GM13976 (cell line): ENCODE measurements at places on chromosomes 1 and 21.
A peak's percentile ranks its signal among the peaks of the same experiment; 100 is the strongest.

DNA sequence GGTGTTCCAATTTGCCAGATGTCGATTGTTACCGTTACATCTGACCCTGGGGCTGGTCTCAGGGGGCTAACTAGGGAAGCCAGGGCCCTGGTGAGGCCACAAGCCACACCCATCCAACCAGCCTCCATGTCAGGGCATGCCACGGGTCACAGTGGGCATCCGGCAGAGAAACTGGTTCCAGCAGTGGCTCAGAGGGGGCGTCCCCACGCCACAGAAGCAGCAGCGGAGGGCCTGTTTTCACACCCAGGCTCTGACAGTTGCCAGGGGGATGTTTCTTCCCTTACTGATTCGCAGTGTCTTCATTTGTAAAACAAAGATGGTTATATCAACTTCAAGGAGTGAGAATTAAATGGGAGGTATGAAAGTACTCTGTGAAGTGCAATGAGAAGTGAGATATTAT is 75.0 kb upstream of the COX20 start:
- DNase-seq, result no peak

DNA sequence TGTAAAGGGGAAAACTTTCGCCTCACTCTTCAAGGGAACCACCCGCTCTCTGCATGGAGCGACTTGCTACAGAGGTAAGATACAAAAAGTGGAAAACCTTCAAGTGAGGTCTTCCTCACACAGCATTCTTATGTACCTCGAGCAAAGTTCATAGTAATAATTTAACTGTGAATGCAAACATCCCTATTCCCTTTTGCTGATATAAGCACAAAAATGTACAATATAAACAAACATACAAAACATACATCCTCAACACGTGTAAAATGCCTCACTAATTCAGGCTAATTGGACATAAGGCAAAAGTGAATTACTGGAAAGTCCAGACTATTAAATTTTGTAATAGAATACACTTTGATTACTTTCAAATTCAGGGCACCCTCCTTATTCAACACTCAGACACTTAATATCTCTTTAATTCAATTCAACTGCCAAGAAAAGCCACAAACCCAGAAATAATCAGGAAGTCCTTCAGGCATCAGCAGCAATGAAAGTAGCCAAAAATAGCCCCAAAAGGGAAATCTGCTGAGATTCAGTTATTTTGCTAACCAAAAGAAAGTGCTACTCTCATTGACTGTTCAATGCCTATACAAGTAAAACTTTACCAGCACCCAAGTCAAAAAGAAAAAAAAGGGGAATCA is 15.2 kb upstream of the LMX1A start:
- DNase-seq, result no peak

GRCh38 chr1:45065083-45065482 is 53.0 kb downstream of the UROD start:
- no peak for DNase-seq

DNA sequence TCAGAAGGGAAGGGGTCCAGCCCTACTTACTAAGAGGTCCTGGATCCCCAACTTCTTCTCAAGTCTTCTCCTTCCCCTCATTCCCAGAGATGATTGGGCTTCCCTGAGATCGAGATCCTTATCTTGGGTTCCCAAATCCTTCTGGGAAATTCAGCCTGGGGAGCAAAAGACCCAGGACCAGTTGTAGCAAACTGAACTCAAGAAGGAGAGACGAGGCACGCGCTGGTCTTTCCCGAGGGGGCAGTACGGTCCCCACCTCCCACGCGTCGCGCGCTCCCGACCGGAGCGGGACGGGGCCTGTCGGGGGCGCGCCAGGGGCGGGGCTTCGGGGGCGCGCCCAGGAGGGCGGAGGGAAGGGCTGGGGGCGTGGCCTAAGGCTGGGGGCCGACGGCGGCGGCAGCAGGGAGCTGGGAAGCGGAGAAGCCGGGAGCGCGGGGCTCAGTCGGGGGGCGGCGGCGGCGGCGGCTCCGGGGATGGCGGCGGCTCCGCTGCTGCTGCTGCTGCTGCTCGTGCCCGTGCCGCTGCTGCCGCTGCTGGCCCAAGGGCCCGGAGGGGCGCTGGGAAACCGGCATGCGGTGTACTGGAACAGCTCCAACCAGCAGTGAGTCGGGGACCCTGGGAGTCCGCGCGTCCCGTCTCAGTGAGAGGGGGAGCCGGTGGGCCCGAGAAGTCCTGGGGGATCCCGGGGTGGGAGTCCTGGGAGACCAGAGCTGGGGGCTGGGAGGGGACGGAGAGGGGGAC is at the start of gene EFNA3:
Gene EFNA3 (plus strand): TSS at position 369 of the 741 bp plus-strand sequence. CDS start 105 bp downstream, at position 474.
- peak; percentile 91 for DNase-seq

GRCh38 chr1:92754000-92754718 is 30.7 kb downstream of the EVI5 start:
- DNase-seq, result no peak

DNA sequence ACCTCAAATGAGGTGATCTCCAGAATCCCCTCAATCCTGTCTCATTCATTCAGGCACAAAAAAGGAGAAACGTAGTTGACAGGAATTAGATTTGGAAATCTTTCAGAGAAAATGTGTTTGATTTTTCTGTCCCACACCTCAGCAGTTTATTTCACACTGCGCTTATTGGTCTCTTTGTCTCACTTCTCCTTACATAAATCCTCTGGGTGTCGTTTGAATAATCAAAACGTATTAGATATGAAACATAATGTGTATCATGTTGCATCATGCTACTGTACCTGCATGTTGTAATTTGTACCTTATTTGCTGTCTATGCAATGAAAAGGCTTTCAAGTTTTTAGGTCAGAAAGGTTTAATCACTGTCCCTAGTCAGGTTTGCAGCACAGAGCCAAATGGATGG is 255.7 kb downstream of the DISC1 start:
- DNase-seq, result no peak

DNA sequence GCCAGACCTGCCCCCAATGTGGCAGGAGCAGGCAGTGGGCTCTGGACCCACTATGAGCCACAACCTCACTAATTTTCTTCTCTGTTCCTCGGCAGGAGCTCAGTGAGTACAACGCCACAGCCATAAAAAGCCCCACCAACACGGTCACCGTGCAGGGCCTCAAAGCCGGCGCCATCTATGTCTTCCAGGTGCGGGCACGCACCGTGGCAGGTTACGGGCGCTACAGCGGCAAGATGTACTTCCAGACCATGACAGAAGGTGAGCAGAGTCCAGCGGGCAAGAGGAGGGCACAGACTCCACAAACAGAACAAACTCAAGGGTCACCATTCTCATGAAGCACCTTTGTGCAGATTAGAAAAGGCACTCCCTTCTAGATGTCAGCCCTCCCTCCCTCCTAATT is 79.9 kb downstream of the LACTBL1 start:
- no peak for DNase-seq

- no peak for DNase-seq
Measured at GRCh38 chr1:157112186-157112867, 12.7 kb upstream of the ETV3L start.

- DNase-seq, result no peak
Measured at GRCh38 chr21:46551636-46552241, 53.1 kb downstream of the S100B start.

- DNase-seq, result no peak
Measured at GRCh38 chr21:33834801-33835500, 80.7 kb downstream of the ATP5PO start.

- no peak for DNase-seq
Measured at GRCh38 chr1:178644308-178645120, 80.5 kb upstream of the RALGPS2 start.

DNA sequence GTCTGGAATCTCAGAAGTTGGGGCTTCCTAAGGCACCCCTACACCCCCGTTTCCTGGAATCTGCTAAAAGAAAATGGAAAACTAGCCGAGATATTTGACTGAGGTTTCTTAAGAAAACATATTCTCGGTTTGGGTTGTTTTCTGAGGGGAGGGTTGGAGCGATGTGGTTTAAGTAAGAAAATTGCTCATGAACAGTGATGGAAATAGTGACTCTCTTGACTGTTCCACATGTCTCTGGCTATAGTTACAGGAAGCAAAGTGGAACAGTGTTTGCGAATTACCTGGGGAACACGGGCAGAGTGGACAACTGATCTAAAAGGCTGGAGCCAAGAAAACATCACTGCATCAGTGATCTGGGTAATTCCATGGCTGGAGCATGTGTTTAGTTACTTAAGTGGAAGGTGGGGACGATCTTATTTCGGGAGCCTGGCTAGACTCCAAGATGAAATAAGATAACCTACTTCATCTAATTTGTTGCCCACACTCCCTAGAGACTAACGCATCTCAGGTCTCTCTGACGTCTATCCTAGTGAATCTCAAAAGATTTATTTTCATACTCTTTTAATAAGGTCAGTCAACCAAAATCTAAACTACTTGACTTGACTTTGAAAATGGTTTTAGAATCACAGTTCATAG is 92.4 kb downstream of the KCNJ15 start:
- DNase-seq, result no peak

DNA sequence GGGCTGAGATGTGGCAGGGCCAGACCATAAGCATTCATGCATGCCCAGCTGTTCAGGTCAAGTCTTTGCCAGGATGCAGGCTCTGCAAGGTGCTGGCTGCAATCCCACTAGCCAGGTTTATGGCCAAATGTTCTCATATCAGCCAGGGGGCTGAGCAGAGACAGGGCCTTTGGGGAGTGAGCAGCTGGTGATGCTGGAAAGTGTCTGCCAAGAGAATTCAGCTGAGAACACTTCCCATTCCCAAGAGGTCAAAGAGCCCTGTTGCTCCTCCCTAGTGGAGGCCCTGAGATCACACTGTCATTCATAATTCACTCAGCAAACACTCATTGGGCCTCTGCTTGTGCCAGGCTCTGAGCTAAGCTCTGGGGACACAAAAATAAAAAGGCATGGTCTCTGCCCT is 150.3 kb downstream of the DMRTA2 start:
- DNase-seq, result no peak

- no peak for DNase-seq
Measured at GRCh38 chr21:26503414-26503813, 69.7 kb downstream of the CYYR1 start.

GRCh38 chr21:33362044-33362555 is 37.3 kb downstream of the IFNAR1 start:
- no peak for DNase-seq

DNA sequence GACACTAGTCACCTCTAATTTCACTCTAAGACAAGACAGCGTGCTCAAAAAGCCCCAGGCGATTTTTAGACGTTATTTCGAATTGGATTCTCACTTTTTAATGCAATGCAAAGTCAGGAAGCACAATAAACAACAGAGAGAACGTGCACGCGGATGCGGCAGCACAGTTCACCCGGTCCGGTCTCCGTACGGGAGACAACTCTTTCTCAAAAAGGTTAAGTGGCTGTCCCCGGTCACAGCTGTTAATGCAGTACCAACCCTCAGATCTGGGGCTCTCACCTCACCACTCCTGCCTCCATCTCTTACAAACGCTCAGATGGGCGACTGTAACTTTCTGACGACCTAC is 1.2 kb downstream of the HP1BP3 start:
- DNase-seq, result no peak

GRCh38 chr21:42337830-42338728 is 12.7 kb downstream of the TFF2 start:
- peak; percentile 72 for DNase-seq

DNA sequence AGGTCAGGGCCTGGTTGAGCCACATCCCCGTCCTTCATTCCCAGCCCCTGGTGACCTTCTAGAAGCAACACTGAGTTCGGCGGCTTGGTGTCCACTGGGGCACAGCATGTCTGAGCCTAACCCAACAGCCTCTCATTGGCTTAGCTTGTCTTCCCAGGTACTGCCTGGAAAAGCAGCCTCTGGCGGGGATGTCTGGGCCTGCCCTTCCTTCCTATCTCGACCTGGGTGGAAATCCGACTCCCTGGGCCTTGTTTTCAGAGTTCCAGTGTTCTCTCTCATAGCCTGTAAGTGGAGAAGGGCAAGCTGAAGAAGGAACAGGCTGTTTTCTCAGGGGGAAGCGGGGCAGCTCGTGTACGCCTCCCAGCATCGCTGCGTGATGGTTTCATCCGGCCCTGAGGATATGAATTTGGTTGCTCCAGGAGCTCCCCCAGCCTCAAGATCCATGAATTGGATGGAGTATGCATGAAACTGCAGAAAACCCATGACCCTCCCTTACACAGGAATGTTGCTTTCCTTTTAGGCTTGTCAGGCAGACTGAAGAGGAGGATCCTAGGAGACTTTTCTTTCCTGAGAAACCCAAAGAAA is 116.5 kb upstream of the IRF2BP2 start:
- DNase-seq, result no peak

DNA sequence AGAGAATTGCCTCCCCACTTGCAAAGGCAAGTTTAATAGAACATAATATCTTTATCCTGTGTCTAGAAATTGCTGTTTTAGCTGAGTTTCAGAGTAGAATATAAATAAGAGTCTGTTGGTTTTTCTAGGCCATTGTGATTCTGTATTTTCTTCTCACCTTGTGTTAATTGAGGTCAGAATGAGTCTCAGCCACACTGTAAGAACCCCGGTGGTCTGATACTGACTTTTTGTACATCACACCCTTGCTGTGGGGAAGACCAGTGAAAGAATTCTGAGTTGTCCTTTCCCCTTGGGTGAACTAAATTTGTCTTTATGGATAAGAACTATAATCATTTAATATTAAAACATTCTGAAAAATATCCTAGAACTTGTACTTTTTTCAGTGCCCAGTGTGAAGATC is 6.8 kb downstream of the HIPK1 start:
- no peak for DNase-seq

GRCh38 chr1:229370601-229371021 is 27.8 kb upstream of the CCSAP start:
- no peak for DNase-seq

DNA sequence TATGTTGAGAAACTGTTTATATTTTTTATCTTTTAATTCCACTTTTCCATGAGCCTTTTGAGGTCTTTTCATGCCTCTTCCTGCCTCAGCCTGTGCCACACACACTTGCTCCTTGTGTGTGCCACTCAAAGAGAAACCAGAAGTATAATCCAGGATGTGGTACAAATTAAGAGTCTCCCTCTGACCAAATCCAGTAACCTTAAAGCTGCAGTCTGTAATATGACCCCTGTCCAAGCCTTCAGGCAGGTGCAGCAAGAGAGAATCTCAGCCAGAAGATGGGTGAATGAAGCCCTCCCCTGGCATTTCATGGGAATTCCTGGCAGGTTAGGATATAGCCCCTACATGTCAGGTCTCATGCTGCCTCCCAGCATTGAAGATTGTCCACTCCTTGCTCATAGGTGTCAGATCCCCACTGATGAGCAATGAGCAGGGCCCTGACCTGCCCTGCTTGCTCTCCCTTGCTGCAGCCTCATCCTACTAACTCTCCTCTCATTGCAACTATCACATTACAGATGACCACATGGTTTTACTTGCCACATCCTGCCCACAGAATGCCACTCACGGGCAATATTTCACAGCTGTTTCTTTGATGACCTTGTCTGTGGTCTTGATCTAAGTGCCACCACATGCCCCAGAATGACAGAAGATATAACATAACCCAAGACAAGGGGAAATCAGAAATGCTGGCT is 169.3 kb downstream of the SEC16B start:
- no peak for DNase-seq
